Stimulated activated CD8-positive, alpha-beta memory T cell treated with anti-CD3 and anti-CD28 coated beads, Interleukin-4, amount 100 ng/mL, for 1 hour (primary cell): ENCODE measurements at places on chromosomes 2 and 18.

DNA sequence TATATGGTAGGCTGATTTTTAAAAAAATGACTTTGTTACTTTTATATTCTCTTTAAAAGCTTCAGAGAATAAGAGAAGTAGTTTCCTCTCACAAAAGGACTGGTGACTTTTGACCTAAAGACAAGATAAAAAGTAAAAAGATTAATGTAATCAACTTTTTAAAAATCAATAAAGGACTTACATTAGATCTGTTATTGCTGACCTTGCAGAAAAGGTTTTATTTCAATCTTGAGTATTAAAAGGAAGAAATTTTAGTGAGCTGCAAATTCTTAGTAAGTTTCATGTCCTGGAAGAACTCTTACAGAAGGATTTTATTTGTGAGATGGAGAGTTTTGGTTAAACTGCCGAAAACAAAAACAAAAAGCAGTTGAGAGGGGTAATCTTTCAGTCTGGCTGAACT is 2.2 kb upstream of the GAREM1 start:
- no peak for DNase-seq

DNA sequence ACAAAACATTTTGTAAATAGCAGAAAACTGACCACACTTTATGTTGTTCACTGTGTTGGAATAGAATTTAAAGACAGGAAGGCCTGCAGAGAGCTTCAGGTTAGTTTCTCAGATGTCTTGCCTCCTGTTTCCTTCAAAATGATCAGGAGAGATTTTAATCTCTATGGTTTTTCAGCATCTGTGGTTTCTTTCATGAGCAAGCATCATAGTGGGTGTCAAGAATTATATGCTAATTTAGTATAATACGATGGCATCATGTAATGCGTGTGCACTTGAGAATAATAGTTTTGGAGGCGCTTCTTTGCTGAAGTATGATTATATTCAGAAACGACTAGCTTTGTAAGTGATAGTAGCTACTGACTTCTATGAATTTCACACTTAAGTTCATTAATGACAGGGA is 149.9 kb downstream of the PLCL1 start:
- no peak for DNase-seq

DNA sequence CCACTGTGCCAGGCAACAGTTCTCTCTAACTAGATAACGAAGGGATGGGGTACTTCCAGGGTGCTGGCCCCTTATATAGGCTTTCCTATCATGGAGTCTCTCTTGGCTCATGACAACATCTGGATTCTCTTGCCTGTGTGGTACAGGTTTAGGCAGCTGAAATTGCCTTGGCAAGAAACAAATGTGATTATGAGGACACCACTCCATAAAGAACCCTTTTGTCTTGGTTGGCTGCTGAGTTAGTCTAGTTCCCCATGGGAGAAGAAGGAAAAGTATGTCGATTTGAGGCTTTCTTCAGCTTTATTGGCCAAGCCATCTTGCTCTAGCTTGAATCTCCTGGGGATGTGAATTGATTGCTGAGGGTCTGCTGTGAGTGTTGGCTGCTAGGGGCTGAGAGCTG is 76.3 kb upstream of the ZCCHC2 start:
- DNase-seq, result no peak

GRCh38 chr2:144507441-144508171 is 12.3 kb downstream of the ZEB2 start:
- no peak for DNase-seq

DNA sequence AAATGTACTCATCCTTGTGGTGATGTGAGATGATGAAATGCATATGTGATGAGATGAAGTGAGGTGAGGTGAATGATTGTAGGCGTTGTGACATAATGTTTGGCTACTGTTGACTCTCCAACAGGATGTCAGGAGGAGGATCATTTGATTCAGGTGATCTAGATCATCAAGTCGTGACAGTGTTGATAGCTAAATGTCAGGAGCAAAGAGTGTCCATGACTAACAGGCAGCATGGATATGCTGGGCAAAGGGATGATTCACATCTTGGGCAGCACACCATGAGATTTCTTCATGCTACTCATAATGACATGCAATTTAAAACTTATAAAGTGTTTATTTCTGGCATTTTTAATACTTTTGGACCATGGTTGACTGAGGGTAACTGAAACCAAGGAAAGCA is 40.2 kb upstream of the UBXN4 start:
- DNase-seq, result no peak

DNA sequence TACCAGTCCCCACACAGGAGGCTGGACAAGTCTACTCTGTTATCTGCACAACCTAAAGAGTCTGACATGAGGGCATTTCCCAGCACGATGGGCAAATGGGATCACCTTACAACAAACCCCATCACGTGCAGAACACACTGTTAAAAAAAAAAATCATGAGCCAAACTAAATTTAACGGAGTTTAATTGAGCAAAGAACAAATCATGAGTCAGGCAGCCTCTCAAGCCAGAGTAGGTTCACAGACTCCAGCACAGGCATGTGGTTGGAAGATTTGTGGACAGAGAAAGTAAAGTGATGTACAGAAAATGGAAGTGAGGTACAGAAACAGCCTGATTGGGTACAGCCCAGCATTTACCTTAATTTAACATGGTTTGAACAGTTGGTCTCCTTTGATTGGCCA is 59.9 kb downstream of the KYNU start:
- no peak for DNase-seq

GRCh38 chr2:8498994-8499393 is 182.9 kb upstream of the ID2 start:
- no peak for DNase-seq

- DNase-seq, result no peak
Observed at GRCh38 chr2:120341977-120342376, 4.0 kb upstream of the INHBB start.

DNA sequence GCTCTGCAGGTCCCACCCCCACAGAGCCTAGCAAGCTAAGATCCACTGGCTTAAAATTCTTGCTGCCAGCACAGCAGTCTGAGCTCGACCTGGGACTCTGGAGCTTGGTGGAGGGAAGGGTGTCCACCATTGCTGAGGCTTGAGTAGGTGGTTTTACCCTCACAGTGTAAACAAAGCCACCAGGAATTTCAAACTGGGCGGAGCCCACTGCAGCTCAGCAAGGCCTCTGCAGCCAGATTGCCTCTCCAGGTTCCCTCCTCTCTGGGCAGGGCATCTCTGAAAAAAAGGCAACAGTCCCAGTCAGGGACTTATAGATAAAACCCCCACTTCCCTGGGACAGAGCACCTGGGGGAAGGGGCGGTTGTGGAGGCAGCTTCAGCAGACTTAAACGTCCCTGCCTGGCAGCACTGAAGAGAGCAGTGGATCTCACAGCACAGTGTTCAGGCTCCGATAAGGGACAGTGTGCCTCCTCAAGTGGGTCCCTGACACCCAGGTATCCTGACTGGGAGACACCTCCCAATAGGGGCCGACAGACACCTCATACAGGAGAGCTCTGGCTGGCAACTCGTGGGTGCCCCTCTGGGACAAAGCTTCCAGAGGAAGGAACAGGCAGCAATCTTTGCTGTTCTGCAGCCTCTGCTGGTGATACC is 20.0 kb upstream of the NEMP2 start:
- no peak for DNase-seq

DNA sequence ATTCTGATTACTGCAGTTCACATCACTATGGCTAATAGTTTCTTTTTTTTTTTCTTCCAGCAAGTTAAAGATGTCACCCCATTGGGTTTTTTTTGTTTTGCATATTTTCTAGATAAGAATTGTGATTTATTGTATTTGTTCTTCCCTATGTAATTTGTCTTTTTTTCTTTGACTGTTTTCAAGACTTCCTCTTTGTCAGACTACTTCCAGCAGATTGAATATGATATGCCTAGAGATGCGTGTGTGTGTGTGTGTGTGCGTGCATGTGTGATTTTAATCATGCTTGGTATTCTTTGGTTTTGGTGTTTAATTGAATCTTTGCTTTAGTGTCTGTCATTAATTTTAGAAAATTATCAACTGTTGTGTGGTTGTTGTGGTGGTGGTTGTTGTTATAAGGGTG is 166.7 kb upstream of the SLC39A10 start:
- DNase-seq, result no peak

DNA sequence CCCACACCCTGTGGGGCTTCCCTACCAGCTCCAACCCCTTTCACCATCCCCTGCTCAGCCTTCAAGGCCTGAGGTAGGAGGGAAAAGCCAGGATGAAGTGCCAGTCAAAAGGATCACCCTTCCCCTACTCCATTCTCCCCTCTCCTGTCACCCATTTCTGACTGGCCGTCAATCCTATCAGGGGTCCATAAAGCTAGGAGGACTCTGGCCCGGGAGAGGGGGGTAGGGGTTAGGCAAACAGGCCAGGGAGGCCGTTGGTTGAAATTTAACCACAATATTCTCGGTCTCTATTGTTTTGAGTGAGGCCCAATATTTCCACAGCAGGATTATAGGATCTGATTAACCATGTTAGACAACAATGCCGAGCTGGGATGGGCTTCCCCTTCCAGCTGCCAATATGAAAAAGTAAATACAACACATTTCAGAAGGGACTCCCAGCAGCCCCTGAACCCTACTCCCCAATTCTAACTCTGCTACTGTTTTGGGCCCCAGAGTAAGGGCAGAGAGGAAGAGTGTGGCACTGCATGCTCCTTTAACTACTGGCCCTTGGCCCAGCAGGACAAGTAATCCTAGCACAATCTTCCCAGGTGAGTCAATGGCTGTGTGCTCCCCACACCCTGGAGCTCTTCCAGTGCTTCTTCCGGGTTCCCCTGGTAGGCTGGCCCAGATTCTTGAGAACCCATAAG is 10.6 kb upstream of the IHH start:
- DNase-seq, result no peak

- no peak for DNase-seq
Observed at GRCh38 chr18:65091744-65092329, 659.0 kb upstream of the CDH7 start.

GRCh38 chr2:184599054-184599871 is 934 bp downstream of the ZNF804A start:
- DNase-seq, result no peak

DNA sequence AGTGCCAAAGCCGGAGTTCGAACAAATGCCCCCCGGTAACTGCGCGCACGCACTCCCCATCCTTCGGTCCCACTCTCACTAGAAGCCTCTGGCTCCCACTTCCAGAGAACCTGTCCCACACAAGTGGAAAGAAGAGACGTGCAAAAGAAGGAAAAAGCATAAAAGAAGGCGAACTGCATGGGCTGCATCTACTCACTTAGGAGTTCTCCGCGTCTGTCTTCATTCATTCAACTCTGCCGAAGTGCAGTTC is 312 bp downstream of the NR4A2 start:
- no peak for DNase-seq

DNA sequence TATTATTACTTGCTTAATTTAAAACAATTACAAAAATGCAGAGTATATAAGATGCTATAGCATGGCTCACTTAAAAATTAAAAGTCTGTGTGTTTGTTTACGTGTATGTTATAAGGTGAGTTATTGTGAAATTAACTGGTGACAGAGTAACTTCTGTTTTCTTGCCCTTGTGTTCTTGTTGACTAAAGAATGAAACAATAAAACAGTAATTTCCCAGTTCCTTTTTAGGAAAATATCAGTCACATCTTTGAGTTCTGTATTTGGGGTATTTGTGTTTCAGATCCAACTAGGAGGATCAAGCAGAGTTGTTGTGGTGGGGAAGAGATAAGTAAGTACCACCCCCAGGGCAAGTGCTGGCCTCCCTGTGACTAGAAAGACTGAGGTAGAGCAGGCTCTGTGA is 143.6 kb downstream of the CCDC148 start:
- DNase-seq, result no peak

DNA sequence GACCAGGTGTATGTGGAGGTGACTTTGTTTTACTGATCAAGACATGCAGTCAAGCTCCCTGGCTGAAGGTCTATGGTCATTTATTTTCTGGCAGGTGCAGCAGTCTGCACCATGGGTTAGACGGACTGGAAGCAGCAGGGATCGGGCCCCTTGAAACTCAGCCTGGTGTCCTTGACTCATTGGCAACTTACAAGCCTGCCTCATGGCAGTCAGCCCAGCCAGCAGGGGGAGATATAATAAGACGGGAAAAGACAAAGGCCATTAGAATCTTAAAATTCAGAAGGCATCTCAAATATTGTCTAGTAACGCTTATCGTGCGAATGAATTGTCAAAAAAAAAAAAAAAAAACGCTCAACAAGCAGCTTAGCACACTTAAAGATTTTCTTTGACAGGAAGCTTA is 308.2 kb downstream of the EN1 start:
- no peak for DNase-seq

DNA sequence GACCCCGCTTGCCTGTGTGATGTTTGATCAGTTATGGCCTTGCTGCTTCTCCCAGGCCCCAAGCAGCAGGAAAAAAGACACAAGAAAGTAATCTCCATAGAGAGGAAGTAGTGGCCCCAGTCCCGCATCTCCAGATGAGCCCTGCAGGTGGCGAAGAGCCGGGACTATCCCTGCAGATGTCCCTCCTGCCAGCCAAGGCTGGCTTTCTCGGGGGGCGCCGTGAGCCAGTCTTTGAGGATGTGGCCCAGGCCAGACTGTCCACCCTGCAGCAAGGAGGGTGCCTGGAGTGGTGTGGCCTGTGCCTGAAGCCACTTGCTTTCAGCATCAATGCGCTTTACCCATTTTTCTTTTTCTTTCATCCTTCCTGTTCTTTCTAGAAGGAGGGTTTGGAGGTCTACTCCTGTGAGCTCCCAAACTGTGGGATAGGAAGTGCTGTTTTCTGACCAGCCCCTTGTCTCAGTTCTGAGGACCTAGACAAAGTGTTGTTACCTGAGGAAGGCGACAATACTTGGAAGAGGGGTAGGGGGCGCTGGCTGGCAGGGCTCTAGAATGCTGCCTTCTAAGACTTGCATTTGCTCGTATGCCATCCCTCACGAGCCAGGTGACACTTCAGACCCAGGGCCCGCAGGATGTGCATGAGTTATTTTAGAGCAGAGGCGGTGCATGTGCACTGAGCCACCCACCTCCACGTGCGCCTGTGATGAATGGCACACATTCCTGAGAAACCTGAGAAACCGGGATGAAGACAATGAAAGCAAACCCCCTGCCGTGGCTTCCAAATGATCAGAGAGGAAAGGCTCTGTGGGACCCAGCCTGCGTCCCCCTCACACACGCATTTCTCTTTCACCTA is 255.8 kb downstream of the FBXO15 start:
- DNase-seq, result no peak

- no peak for DNase-seq
Observed at GRCh38 chr2:34104601-34105000, 505.5 kb upstream of the FAM98A start.
